ENCODE measurements at places on chromosomes 7 and 10.
A peak's percentile ranks its signal among the peaks of the same experiment; 100 is the strongest.

DNA sequence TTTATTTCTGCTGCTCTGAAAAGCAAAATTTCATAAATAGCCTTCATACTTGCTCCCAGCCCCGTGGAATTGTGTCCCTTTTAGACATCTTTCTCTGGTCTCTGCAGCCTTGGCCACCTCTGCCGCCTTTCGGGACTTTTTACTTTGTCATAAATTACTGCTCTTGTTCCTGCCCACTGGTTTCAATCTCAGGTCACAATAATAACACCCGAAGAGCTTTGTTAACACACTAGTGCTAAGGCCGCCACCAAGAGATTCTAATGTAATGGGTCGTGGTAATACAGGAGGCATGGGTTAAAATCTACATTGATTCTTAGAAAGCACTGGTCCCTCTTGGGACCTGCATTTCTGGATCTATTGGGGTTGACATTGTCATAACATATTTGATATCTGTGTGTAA, 276.0 kb upstream of the VWC2 start:
- no peak for DNase-seq

DNA sequence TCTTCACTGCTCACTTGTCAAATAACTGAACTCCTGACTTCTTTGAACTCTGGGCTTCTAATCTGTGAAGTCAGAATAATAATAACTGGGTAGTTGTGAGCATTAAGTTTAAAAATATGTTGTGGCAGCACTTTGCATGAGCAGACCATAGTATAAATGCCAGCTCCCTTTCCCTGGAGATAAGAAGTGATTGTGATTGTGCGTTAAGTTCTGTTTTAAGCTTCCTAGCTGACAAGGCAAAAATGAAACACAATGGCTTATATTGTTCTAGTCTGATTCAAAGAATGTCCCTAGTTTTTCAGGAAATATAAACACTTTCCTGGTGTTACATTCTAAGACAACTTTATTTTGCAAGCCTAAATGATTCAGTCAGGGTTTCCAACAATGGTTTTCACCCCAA, 61.8 kb downstream of the PTPRE start:
- no peak for DNase-seq

GRCh38 chr10:88693392-88694020, 12.5 kb upstream of the LIPK start:
- no peak for DNase-seq

DNA sequence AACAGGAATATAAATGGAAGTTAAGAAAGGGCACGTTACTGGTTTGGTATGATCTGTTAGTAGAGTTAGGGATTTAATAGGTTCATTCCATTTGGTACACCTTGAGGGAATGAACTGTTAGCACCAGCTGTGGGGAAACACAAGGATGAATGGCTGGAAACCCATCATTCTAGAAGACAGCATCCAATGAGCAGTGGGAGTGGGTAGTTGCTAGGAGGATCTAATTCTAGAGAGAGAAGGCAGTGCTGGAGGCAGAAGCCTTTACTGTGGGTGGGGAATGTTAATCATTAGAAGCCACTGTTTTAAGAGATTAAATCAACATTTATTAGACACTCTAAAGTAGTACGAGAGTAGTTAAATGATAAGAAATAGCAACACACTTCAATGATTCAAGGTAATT, 15.5 kb upstream of the GPR15LG start:
- DNase-seq = no peak

GRCh38 chr7:1800902-1801301, 130.8 kb downstream of the ELFN1 start:
- DNase-seq = no peak

GRCh38 chr7:101161692-101162471, 3.5 kb downstream of the VGF start:
- no peak for DNase-seq

GRCh38 chr10:35089611-35090161, 455 bp downstream of the CUL2 start:
- DNase-seq = peak; percentile 84

DNA sequence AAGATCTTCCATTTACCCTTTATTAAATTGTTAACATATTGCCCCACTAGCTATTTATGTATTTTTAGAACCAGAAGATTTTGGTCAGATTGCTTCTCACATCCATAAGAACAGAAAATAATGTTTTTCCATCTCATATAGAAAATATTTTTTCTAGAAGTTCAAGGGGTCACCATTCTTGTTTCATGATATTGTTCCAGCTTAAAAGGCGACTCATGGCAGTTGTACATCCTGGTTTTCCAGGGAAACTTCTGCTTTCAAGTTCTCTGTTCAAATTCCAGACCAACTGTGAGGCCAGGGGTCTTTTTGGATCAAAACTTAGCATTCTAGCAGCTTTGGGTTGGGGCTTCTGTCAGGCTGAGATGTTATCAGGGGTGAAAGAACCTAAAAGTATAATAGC, 84.4 kb downstream of the LRRC4 start:
- no peak for DNase-seq

GRCh38 chr10:95327367-95327766, 36.6 kb upstream of the PDLIM1 start:
- DNase-seq = peak; percentile 27

DNA sequence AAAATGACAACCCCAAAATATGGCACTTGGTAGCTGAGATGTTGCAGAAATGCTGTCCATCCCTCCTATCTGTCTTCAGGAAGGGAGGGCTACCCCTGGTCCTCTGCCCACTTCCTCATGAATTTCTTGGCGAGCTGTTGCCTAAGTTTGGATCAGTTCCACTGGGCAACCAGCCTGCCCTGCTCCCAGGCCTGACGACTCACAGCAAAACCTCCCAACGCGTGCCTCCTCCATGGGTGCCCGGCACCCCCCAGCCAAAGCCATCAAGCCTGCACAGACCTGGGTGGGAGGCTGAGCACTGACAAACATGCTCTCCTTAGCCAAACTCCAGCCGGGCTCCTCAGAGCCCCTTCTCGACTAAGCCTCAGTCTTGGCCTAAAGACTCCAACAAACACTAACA, 8.9 kb downstream of the VSTM4 start:
- DNase-seq = no peak

DNA sequence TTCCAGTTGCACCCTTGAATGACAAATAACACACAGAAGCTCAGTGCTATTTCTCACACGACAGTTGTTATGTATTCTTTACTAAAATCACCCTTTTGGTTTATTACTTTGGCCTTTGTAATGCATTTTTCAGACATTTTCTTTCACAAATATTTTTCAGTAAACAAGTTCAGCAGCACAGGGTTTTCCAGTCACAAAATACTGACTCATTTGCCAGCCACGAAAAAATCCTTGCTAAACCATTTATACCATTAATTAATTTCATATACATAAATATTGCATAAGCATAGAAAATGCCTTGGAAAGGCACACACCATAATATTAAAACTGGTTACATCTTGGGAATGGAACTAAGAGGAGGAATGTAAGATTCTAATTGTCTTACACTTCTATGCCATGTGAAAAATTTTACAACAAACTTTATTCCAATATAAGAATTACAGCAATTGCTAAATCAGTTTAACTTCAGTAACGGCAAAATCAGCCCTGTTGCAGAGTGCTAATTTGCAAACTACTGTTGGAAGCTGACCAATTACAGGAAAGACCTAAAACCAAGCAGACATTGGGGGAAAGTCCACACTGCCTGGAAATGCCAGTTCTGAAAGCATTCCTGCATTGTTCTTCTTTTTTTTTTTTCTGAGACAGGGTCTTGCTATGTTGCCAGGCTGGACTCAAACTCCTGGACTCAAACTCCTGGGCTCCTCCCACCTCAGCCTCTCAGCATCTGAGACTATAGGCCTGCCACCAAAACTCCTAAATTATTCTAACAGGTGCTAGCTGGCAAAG, 31.6 kb upstream of the PBLD start:
- DNase-seq = no peak

DNA sequence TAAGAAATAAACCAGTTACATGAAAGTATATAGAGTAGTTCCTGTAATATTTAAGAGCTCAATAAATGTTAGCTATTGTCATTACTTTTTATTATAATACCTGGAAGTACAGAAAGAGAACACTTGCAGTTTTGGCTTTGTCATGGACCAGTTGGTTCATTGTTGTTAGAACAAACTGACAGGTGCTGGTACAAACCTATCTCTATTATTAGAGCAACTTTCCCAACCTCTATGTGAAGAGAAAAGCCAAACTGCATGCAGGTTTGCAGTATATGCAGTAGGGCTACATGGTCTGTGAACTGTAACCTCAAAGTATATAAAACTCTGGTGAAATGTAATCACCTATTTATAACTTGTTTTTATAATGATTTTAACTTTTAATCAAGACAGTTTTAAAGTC, 20.4 kb downstream of the DNAJC9 start:
- DNase-seq = no peak

DNA sequence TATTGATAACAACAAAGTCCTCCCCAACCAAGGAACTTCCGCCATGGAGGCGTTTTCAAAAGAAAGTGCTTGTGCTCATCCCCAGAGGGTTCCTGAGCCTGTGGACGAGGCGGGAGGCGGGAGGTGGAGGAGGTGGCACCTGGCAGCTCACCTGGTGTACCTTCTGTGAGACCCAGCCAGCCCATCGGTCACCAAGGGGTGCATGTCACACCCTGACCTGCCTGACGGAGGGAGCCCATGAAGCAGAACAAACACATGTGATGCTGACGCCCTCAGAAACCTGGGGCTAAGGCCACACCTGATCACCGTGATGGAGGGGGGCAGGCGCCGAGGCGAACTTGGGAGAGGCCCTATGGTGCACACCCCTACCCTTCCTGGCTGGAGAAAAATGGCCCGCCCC, 458.8 kb downstream of the DNAJB6 start:
- DNase-seq = no peak

- no peak for DNase-seq
These were observed 158.7 kb upstream of the LANCL2 start for GRCh38 chr7:55206235-55207029.

GRCh38 chr10:13973742-13974141, 357.0 kb downstream of the FRMD4A start:
- DNase-seq = no peak

GRCh38 chr7:158602905-158603772, 15.5 kb upstream of the PTPRN2 start:
- DNase-seq = no peak

DNA sequence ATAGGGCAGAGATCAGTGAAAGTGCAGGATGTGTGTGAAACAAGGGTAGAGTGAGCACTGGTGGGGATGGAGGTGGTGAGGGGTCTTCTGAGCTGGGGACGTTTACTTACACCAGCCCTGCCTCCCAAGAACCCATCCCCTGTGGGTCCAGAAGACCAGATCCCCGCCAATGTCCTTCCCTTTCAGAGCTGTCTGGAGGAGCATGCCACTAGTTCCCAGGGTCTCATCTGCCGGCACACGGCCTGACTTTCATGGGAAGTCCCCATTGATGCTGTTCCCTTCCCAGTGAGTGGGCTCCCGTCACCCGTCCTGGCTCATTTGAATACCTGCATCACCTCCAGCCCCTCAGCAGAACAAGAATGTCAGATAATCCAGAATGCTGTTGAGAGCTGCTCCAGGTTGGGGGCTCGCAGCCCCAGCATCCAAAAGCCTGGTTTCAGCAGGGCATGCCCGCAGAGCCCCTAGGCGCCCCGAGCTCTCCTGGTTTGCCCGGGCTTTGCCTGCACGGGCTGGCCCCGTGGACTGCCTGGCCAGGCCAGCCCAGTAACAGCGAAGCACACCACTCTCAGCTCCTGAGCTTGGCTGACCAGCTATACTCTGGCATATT, 246.7 kb downstream of the MGMT start:
- peak; percentile 27 for DNase-seq

DNA sequence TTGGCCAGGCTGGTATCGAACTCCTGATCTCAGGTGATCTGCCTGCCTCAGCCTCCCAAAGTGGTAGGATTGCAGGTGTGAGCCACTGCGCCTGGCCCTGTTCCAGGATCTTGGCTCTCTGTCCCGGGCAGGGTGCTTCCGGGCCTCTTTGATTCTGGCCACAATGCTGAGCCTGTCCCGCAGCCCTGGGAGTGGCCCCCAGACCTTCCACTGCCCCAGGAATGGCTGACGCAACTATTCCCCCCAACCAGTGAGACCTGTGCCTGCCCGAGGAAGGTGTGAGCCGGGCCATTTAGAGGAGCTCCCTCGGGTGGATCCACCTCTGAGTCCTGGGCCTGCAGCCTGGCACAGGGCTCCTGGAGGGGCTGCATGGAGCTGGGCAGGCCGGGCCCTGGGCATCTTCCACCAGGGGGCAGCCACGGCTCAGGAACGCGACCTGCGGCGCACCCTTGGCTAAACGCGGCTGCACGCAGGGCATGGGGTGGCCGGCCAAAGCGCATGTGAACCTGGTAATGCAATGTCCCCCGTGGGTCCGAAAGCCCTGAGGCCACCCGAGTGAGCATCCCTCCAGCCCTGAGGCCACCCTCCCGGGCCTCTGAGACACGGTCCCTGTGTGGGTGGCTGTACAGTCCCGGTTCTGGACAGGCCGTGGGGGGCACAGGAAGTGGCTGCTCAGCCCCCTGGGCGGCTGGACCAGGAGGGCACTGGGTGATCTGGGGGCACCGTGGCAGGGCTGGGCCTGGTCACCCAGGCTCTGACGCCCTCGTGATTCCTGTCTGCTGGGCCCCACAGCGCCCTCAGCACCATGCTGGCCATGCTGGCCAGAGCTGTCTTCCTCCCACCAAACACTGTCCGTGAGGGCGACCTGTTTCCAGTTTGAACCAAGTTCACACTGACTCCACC, 24.8 kb downstream of the GRIFIN start:
- DNase-seq = peak; percentile 95

DNA sequence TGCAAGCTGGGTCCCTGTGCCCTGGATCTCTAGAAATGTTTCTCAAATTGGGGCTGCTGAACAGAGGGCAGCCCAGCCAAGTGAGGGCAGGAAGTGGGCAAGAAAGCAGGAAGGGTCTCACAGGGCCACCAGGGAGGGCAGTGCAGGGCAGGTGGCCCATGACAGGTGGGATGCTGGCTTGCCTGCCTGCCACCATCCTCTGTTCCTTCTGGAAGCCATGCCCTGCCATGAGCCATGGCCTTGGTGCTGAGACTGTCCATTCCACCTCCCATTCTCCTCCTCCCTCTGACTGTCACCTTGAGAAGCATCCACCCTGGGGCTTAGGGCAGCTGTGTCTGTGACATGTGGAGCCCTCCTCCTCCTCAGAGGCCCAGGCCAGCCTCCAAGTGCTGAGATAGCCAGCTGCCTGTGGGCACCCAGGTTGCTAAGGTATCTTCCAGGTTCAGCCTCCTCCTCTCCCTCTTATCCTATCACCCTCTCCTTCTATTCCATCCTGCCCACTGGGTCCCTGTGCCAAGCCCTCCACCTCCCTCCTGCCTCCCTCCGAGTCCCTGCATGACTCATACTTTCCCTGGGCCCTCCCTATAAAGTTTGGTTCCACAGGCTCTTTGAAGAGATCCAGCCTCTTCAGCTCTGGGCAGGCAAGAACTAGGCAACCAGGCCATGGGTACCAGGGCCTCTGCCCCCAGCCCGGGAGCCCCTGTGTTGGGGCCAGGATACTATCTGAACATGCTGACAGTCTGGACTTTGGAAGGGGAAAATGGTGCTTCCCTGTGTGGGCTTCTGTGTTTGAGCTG, 1.3 kb downstream of the VSIR start:
- peak; percentile 52 for DNase-seq

- DNase-seq = no peak
These were observed 225.7 kb upstream of the AOAH start for GRCh38 chr7:36949711-36950600.

GRCh38 chr7:77536017-77536412, 1.1 kb upstream of the PTPN12 start:
- no peak for DNase-seq

GRCh38 chr7:105718511-105718925, 137.2 kb upstream of the EFCAB10 start:
- DNase-seq = no peak

- no peak for DNase-seq
These were observed 124.3 kb downstream of the CUX1 start for GRCh38 chr7:101941481-101942383.

GRCh38 chr10:132130286-132131265, 56.2 kb upstream of the DPYSL4 start:
- DNase-seq = no peak

GRCh38 chr7:152637920-152638580, 37.9 kb downstream of the XRCC2 start:
- DNase-seq = no peak

Measured in posterior cingulate gyrus (tissue), 11 donors.